ENCODE measurements at places on chromosomes 12 and 14. TPM values are rescaled to one million over a fixed set of nuclear protein-coding genes. Genes with fewer than 3 reads are reported as not detected.

Gene CCDC197
- not detected for total RNA-seq

Gene OAS2
- total RNA-seq, result 242 TPM

Gene B4GALNT1
- 0.99 TPM for total RNA-seq

Gene USP44
- total RNA-seq, result 18.9 TPM

DNA sequence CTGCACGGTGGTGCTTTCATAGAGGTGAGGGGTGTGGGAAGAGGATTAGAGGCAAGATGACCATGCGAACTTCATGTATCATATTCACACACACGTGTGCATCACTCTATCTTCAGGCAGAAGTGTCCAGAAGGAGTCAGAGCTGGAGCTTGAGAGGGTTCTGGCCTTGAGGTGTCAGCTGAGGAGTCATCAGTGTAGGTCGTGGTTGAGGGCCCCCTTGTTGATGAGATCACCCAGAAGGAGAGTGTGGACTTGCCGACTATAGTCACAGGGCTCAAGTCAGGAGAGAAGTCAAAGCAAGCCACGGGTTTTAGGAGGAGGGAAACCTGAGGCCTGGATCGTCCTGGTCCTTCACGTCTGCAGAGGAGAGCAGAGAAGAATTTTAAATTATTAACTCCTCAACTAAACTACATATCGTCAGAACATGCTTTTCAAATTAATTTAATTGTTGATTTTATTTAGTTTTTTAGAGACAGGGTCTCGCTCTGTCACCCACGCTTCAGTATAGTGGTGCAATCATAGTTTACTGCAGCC is 25.4 kb downstream of the EML1 start:
- no peak for DNase-seq

DNA sequence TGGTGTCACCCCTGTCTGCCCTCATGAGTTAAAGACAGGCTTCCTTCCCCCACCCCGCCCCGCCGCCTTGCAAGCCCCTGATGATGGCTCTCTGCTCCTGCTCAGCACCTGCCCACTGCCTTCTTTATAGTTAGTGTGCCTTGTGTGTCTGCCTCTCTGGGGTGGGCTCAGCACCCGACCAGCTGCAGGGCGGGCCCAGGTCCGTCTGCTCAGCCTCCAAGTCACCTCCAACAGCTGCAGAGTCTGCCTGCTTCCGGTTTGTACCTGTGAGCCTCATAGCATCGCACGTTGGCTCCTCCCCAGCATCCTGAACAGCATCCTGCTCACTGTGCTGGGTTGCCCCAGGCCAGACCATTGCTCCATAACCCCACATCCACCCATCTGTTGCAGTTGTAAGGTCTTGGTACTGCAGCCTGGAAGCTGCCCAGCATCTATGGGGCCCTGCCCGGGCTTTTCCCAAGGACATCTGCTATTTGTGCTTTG is 3.5 kb downstream of the TGFB3 start:
- DNase-seq, result peak; percentile 53

DNA sequence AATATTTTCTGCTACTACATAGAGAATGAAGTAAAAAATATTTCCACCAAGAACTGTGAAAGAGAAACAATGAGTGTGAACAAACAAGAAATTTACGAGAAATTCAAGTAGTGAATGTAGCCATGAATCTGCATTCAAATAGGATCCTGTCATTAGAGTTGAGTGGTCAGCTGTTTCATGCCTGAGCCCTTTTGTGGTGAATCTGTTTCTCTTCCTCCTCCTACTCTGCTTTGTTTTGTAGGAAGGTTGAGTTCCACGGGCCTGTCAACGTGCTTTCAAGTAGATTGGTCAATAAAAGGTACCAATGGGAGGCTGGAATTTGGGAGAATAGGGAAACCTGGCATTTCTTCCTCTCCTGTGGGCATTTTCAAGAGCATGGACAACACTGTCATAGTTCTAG is 1749.6 kb upstream of the FLRT2 start:
- no peak for DNase-seq

DNA sequence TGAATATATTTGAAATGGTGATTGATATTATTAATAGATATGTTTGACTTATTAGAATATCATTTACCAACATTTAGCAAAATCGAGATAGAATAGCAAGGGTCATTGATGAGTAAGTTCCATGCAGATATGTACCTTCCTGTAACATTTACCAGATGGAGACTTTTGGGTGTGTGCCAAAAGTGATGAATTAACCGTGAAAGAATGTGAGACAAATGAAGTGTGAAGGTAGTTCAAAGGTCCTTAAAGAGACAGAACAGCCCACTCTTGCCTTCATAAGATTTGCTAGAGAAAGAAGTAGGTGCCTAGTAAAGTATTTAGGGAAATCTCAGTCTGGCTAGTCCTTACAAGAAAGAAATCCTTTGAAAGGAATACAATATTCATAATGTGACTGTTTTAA is 45.5 kb downstream of the FGD4 start:
- no peak for DNase-seq

DNA sequence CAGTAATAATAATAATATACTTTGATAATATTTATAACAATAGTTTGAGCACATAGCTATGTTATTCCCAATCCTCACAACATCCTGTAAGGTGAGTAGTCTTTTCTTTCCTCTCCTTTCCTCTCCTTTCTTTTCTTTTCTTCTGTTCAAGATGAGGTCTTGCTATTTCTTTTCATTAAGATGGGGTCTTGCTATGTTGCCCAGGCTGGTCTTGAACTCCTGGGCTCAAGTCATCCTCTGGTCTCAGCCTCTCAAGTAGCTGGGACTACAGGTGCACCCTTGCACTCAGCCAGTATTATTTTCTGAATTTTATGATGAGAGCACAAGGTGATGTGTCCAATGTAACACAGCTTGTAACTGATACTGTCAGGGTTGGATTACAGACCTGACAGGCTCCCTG is 134.6 kb downstream of the OTOGL start:
- DNase-seq, result no peak

DNA sequence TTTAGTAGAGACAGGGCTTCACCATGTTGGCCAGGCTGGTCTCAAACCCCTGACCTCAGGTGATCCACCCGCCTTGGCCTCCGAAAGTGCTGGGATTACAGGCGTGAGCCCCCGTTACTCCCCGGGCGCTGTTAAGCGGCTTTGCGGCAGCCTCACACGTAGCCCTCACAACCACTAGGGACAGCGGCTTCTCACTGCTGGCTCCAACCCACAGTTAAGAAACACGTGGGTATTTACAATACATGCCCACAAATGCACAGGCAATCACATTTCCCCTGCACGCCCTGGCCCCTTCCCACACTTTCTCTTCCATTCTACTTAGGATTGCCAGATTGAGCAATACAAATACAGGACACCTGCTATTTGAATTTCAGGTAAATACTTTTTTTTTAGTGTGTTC is 37.0 kb upstream of the EIF5 start:
- DNase-seq, result no peak

DNA sequence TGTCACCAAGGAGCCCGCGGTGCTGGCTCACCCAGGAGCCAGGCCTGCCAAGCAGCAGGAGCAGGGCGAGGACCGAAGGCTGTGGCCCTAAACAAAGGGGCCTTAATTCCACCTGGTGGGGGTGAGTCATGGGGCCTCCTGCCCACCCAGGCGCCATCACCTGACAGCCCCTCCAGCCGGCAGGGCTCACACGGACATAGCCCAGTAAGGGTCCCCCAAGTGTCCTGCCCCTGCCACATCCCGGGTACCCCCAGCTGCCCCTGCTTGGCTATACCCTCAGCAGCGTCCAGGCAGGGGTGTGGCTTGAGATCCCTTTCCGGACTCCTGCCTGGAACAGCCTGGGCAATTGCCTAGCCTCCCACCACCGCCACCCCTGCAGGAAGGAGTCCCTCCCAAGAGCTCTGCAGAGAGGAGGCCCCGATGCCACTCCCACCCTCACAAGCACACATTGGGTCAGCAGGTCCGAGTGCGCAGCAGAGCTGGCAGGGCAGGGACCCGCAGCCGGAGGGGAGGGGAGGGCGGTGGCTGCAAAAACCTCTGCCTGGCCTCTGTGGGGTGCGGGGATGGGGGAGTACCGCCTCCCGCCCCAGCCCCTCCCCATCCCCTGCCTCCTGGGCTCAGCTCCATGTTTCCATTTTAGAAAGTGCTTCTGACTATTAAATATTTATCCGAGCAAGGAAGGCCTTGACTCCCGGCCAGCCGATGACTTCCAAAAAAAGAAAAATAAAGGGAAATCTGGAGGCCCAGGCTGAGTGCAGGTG is 4.6 kb downstream of the AHNAK2 start:
- DNase-seq, result no peak

All from activated CD8-positive, alpha-beta T cell treated with anti-CD3 and anti-CD28 coated beads, Interleukin-2, amount 10 ng/mL, durations not matched to agents 7 days and 5 days (primary cell).